ENCODE measurements at places on chromosomes 1 and 21.

GRCh38 chr1:160486453-160486852, 36.6 kb downstream of the SLAMF6 start:
- DNase-seq: no peak

GRCh38 chr1:229693129-229693900, 67.3 kb downstream of the URB2 start:
- peak; percentile 46 for DNase-seq

GRCh38 chr1:41639332-41639936, 155.0 kb upstream of the EDN2 start:
- no peak for DNase-seq

DNA sequence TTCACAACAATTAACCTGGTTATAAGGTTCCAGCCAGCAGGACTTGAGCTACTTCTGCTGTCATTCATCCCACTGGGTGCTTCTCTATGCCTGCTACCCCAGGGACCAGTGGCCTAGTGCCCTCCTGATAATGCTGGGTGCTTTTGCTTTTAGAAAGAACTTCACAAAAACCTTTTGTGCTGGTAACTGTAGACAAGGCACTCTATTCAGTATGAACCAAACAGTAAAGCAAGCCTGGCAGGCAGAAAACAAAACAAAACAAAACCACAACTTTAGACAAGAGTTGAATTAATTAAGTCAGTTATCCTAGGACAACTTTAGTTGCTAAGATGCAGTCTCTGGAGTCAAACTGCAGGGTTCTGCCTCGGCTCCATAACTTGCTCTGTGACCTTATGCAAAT, 61.9 kb upstream of the ADGRL2 start:
- no peak for DNase-seq

- no peak for DNase-seq
Observed at GRCh38 chr1:157803851-157804250, 16.1 kb downstream of the FCRL1 start.

DNA sequence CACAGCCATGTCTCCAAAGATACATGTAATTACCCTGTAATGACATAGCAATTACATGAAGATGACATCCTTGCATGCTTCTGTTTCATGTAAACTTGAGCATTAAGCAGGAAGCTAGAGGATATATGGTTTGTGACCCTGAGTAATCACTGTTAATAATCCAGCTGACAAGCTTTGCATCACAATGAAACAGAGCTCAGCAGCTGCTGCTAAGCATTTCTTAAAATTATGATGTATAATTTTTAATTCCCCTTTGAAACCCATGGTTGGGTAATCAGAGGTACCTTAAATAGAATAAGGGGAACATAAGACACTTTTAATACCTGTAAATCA, 293.5 kb downstream of the NTNG1 start:
- DNase-seq: no peak

DNA sequence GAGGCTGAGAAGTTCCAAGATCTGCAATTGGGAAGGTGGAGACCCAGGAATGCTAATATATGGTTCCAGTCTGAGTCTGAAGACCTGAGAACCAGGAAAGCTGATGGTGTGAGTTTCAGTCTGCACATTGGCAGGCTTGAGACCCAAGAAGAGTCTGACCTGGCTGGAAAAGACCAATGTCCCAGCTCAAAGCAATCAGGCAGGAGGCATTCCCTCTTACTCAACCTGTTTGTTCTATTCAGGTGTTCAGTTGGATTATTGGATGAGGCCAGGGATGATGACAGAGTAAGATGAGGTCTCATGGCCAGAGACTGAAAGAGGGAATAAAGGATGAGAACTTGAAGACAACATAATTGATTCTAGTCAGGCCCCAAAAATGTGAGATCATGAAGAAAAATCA, 50.1 kb downstream of the SPATA46 start:
- DNase-seq: no peak

DNA sequence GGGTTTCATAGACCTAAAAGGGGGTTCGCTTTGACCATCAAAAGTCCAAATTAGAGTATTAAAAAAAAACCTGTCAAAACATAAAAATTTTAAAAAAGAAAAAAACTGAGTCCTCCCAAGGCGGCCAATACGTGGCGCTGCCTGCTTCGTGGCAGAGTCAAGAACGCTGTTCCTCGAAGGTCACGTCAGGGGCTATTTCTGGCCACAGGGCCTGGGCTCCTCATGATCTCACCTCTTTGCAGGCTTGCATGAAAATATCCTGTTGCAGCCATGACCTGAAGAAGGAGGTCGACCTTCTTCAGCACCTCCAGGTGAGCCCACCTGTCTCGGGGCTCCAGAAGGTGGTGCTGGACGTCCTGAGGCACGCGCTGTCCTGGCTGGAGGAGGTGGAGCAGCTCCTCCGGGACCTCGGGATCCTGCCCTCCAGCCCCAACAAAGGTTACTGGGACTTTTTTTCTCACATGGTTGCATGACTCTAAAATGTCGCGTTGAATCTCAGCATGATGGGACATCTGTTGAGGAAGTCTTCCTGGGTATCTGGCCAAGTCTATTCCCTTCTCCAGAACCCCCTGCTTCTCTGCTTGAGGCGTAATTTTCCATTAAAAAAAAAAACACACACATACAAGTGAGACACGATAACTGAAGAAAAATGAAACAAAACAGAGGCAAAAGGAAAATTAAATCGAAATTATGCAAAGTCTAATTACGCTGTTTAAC, 80.4 kb upstream of the EFHD2 start:
- no peak for DNase-seq

DNA sequence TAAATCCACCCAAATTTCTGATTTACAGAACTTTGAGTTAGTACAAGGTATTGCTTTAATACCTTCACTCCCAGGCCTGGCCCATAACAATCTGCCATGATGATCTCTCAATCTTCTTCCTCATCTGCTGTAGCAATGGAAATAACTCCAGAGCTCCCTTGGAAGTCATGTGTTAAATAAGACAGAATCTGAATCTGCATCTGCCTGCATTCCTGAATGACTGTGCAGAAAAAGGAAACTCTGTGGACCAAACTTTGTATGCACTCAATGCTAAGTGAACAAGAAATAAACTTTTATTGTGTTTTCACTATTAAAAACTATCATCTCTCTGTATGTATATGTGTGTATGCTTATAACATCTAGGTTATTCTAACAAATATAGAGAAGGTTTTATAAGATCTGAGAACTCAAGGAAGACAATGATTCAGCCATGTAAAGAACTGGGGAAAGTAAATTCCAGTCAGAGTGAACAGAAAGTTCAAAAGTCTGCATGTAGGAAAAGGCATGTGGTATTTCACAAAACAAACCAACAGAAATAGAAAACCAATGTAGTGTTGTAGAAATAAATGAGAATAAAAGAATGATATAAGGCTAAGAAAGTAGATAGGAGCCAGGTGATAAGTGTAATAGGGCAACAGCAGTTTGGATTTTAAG, 390.2 kb downstream of the USH2A start:
- no peak for DNase-seq

GRCh38 chr1:8723010-8723409, 94.4 kb downstream of the RERE start:
- no peak for DNase-seq

DNA sequence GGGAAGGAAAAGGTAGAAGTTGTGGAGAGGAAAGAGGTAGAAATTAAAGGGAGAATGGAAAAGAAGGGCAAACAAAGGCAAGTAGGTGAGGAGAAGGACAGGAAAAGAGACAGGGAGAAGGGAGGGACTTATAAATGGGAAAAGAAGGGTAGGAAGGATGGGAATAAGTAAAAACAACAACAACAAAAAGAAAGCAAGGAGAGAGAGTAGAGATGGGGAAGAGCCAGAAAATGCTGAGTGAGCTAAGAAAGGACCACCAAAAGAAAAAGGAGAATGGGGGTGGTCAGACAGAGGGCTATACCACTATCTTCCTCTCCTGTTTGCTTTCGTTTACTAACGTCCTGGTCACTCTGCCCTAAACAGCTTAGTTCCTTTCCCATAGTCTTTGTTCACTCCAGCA, 1.7 kb upstream of the CMPK1 start:
- DNase-seq: no peak

DNA sequence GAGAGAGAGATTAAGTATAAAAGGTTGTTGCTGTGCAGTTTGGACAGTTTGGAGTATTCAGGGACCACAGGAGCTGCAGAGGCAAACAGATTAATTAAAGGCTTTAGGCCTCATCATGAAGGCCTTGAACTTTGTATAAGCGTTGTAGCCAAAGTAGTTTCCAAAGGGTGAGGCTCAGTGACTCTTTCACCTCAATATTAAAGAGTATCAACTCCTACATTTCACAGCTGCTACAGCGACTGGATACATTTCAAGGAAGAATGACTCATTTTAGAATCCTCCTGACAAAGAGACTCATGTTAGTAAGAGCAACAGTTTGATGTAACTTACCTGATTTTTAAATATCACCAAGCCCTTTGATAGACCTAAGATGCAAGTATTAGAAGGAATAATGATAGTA, 355.5 kb downstream of the HLX start:
- DNase-seq: no peak

DNA sequence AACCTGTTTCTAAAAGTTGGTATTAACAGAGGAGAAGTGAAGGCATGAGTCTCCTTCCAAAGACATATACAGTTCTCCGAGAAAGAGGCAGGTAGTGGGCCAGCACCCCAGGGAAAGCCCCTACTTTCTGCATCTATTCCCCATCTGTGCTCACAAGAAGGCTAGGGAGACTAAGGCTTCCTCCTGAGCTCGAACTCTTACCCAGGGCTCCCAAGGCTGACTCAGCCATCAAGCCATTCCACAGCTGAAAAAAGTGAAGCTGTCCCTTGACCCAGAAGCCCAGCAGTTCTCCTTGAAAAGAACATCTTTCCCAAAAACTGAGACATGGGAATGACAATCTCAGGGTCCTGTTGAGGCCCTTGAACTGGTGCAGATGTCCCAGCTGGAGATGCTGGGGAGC, 1.9 kb upstream of the PADI3 start:
- DNase-seq: no peak
